ENCODE measurements at places on chromosomes 11 and 22.

GRCh38 chr11:69930081-69931059 lies 111.2 kb upstream of the FGF3 start:
- DNase-seq = peak; percentile 77

- DNase-seq = no peak
Measured at GRCh38 chr11:14542324-14542723, 22.1 kb upstream of the PSMA1 start.

GRCh38 chr11:9760193-9760575 lies 96.3 kb downstream of the SWAP70 start:
- DNase-seq = peak; percentile 95

- no peak for DNase-seq
Measured at GRCh38 chr11:105244160-105244825, 104.7 kb upstream of the CARD18 start.

DNA sequence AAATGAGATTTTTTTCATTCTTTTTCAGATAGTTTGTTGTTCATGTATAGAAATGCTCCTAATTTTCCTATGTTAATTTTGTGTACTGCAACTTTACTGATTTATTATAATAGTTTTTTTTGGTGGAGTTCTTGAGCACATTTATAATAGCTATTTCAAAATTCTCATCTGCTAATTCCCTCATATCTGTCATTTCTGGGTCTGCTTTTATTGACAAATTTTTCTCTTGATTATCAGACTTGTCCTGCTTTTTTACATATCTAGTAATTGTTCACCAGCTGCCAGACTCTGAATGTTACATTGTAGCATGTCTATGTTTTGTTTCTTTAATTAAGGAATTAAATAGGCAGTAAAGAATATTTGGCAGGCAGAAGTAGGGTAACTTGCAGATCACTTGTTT lies 60.9 kb upstream of the PARVA start:
- no peak for DNase-seq

- DNase-seq = no peak
Measured at GRCh38 chr11:119506436-119506835, 83.5 kb upstream of the THY1 start.

DNA sequence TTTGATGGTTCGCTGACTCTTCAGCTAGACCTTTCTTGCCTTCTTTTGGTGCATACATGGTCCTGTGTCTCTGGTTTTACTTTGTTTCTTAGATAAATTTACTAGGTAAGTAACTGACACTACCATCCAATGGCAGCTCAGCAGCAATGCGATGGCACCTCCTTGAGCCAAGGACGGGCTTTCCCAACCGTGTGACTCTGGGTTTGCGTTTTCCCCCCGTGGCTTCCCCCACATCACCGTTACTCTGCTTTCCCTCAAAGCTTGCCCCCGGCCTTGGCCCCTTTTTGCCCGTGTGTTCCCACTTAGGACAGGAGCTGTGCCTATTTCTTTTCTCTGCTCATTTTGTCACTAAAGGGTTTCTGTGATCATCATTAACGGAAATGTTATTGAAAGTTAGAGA lies 41.5 kb downstream of the TBC1D22A start:
- no peak for DNase-seq

DNA sequence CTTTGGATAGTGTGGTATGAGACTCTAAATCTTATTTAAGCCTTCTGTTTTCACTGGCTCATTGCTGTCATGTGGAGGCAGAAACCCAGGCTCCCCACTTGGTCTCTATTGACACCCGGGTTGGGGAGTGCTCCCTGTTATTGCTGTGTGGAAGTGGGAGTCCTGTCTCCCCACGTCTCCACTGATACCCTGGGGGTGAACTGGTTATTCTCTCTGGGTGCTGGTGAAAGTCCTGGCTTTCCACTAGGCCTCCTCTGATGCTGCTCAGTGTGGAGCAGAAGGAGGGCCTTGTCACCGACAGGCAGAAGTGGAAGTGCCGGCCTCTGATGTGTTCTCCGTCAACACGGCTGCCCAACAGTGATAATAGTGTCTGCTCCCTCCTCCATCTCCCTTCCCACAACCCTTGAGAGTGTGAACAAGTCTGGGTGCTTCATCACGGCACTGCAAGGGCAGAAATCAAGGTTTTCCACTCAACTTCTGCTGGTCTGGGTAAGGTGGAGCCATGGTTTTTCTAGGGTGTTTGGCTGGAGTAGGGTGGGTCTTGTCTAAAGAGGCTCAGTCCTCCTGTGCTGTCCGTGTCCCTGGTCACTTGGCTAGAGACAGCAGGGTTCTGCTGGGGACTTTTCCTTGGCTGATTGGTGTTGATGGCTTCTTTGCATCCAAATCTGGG lies 240.7 kb upstream of the B3GAT1 start:
- no peak for DNase-seq

GRCh38 chr11:45593992-45594391 lies 71.4 kb downstream of the CHST1 start:
- DNase-seq = no peak

GRCh38 chr11:110985547-110985946 lies 260.0 kb upstream of the POU2AF2 start:
- no peak for DNase-seq

DNA sequence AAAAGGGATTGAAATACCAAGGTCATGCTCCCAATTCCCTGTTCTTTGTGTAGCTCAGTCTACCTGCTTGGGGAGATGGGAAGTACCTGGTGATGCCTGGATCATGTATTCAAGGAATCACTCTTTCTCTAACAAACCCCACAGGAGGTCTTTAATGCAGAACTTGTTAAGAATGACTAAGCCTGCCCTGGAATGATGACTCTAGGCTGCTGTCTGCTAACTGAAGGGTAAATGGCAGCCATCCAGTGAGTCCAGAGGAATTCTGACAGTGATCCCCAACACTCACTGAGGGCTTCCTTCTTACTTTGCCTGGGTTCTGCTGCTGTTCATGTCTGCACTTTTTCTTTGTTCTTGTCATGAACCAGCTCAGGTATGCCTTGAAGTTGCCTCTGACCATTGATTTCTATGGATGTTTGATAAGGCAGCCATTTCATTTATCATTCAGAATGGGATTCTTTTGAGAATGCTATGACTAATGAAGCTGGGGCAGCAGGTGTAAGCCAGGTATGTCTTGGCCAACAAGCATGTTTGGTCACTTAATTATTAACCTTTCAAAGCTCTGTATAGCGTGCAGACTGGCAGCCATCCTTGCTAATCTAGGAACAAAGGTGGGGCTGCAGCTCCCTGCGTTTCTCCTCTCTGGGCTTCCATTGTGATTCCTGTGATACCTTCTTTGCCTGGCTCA lies 11.4 kb downstream of the PRSS23 start:
- DNase-seq = no peak

DNA sequence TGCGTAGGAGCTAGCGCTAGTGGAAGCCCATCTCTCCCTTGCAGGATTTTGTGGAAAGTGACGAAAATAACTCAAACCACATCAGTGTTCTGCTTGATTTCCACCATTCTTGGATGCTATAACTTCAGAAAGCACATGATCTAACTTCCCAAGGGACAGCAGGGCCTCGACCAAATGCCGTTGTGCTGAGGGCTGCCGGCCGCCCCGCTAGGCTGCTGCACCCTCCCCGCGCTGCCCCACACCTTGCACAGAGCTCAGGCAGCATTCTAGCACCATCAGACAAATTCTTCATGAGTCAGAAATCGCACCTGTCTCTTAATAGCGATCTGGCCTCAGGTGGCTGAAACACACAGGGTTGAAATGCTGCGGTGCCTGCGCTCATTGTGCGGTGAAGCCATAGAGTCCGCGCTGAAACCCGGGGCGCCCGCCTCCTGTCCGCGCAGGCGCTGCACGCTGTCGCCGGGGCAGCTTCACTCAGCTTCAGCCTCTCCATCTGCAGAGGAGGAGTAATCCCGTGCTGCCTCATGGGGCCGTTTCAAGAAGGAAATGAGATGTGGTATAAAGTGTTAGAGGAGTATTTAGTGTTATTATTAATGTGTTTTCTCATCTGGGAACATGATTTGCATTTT lies 59.2 kb upstream of the B3GAT1 start:
- DNase-seq = no peak

DNA sequence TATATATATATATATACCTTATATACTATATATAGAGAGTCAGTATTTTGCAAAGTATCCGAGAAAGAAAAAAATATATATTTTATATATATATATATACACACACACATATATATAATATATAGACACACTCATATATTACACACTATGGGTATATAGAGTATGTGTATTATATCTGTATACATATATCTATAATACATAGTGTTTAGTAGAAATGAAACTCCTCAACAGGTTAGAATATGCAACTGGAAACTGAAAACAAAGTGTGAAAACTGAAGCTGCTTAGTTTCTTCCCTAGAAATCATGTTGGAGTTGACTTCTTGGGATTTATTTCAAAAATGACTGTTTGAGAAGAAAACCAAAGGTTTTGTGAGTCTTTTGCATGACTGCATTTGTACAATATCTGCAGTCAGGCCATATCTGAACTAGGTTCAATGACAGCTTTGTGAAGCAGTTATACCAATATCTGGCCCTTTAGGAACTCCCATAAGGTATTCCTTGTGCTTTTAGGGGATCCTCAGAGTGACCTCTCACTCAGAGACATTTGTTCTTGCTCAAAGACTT lies 284.1 kb downstream of the CASP12 start:
- no peak for DNase-seq

DNA sequence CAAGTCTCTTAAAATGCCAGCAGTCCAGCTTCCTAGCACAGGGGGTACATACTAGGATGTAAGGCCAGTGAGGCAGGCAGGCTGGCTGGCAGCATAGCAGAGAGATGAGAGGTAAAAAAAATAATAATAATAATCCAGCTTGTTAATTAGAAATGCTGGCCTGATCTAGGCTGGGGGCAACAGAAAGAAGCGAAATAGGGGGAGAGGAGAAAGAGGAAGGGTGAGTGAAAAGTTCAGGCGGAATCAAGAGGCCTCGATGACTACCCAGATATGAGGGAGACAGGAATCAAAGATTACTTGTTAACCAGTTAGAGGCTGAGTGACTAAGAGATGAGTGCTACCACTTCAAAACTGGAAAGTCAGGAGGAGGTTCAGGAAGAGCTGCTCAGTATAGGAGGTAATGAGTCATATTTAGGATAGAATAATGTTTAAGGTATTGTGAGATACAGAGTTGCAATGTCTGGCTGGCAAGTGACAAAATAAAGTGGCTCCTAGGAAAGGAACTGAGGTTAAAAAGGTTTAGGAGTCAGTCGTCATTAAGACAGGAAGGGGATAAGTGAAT lies 2.8 kb downstream of the ALKBH8 start:
- no peak for DNase-seq

DNA sequence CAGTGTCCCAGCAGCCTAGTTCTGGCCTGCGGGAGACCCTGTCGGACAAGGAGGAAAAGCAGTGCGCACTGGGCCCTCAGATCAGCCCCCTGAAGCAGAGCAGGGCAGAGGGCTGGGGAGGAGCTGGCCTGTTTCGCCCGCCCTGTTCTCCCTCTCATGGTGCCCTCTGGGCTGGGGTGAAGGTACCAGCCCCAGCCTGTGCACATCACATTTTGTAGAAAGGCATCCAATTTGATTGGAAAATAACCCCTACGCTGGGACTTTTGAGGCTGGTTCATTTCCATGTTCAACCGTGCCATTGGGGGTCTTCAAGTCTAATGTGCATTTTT lies 832 bp upstream of the NAP1L4 start:
- no peak for DNase-seq

DNA sequence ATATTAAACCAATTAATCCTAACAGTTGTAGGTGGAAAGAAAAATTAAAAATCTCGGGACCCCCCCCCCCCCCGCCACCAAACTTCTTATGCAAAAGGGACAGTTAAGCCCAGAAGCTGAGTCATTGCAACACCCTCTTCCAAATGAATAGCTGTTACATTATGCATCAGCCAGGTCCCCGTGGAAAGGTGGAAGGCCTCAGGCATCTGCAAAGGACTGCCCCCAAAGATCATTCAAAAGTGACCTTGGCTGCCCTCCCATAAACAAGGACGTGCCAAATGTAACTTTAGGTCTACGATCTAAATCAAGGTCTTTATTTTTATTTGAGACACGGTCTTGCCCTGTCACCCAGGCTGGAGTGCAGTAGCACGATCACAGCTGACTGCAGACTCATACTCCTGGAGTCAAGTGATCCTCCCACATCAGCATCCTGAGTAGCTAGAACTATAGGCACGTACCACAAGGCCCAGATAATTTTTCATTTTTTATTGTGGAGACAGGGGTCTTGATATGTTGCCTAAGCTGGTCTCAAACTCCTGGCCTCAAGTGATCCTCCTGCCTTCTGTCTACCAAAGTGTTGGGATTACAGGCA lies 22.8 kb downstream of the SYN3 start:
- no peak for DNase-seq

GRCh38 chr11:125164422-125165110 lies at the start of gene PKNOX2:
TSS of gene PKNOX2 (plus strand) at chr11:125164751. CDS start at chr11:125351306, 186,555 bp downstream.
- peak; percentile 98 for DNase-seq

DNA sequence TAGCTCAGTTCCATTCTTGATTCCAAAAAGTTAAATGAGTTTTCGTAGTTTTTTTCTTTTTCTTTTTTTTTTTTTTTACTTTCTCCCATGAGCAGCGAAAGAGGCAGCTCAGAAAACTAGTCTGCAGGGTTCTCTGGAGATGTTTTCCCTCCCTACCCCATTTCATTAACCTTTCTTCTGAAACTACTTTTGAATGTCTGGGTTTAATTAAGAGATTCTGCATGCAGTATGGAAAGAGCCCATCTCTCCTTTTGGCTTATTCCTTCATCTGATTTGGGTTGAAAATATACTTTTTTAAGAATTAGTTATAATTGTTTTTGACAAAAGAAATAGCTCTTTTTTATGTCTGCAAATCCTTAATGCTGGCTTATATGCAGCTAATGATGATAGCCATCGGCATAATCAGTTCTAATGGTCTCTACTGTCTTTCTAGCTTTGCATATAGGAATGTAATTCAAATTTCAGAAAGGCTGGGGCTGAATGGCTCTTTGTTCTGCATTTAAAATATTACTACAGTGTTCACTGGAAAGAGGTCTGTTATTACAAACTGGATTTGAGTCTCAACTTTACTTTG lies 265.3 kb downstream of the FAT3 start:
- DNase-seq = no peak

GRCh38 chr11:78208257-78209165 lies 19.8 kb downstream of the USP35 start:
- no peak for DNase-seq

DNA sequence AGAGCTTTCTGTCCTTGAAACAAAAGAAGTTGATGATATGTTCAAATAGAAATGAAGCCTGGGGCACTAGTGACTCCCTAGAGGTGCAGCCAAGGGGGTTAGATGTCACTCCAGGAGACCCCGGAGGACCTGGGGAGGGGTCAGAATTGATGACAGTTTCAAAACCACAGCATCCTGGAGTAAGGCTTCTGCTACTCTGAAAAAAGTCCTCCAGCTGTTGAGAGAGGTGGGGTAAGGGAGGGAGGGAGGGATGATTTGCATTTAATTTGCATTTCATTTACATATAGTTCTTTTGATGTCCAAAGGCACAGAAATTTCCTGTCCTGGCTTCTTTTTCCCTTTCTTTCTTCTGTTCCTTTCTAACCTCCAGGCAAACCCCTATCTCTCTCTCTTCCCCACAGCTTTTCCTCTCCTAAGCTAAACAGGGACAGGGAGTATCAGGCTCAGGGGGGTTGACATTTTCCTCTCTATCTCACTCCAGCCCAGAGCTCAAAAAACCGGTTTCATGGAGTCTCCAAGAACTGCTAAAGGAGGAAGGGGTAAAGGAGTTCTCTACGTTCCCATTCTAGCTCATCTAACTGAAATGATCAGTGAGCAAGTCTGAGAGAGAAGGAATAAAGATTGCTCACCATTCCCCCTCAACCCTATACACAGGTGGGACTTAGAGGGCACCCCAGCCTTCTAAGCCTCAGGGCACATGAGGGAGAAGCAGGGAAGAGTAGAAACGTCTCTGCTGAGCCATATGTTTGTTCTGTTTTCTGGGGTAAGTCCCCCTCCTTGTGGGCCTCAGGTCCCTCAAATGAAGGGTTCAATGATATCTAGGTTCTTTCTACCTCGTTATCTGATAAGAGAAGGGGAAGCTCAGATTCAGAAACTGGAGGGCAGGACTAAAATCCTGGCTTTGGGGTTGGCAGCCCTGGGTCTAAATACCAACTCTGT lies 3.5 kb upstream of the POU2F3 start:
- no peak for DNase-seq
